Activated CD4-positive, alpha-beta T cell treated with anti-CD3 and anti-CD28 coated beads for 1 hour (primary cell): ENCODE measurements at places on chromosomes 2 and 18.

- DNase-seq, result no peak
These were observed 5.5 kb upstream of the RMDN2 start for GRCh38 chr2:37919631-37920032.

DNA sequence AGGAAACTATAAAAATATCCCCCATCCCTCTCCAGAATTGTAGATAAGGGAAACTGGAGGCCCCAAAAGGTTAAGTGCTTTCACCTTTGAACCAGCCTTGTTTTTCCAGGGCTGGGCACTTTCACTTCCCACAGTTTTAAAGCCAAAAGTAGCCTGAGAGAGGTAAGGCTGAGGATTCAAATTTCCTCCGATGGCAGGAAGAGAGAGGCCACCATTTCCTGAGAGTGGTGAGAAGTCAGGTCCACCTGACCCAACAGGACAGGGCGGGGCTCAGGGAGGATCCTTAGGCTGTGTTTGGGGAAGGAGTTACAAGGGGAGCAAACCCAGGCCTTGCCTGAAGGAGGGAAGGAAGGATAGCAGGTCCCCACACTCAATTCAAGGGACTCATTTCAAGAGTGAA, 4.7 kb upstream of the TEX261 start:
- DNase-seq, result no peak

DNA sequence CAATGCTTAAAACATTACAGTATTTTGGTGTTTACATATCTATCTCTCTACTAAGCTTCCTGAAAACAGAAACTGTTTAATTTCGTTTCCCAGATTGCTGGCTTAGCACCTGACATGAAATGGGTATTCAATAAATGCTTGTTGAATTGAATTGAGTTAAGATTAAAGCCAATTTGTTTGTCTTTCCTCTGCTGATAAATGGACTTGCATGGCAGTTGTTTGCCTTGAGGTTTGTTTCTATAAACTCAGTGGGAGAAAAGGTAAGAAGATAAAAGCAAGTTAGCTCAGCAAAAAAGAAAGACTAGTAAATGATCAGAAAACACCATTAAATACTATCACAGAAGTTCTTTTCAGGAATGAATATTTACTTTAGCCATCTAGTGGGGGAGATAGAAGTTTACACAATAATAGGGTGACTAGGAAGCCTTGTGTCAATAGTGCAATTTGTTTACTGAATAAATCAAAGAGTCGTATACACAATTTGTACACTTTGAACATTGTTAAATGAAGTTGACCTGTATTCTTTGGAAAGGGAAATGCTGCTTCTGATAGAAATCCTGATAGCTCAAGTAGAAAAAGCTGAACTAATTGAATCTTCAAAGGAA, 754.5 kb upstream of the FAM98A start:
- DNase-seq, result no peak

GRCh38 chr2:13504808-13505207, 788.1 kb downstream of the TRIB2 start:
- no peak for DNase-seq

DNA sequence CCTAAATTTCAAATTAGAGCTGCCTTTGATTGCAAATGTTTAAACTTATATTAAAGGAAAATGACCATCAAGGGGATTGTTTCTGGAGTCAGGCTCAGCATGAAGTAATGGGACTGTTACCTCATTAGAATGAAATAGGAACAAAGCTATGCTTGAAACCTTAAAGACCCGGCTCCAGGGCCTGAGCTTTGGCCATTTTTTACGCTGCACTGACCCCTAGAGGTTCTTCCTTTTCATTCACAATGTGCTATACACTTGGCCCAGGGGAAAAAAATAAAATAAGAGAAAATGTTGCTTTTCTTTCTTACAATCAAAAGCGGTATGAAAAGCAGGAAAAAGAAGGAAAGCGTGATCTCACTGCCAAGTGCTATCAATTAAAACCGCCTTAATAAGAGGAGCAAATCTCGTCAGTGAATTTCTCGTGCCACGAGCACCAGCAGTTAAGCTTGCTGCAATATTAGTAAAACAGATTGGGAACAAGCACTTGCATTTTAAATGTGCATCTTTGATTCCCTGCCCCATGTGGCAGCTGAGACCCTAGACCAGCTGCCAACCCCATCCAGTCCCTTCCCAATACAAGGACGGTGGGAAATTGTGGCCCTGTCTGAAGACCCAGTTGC, 96.6 kb downstream of the MBD2 start:
- DNase-seq, result no peak

DNA sequence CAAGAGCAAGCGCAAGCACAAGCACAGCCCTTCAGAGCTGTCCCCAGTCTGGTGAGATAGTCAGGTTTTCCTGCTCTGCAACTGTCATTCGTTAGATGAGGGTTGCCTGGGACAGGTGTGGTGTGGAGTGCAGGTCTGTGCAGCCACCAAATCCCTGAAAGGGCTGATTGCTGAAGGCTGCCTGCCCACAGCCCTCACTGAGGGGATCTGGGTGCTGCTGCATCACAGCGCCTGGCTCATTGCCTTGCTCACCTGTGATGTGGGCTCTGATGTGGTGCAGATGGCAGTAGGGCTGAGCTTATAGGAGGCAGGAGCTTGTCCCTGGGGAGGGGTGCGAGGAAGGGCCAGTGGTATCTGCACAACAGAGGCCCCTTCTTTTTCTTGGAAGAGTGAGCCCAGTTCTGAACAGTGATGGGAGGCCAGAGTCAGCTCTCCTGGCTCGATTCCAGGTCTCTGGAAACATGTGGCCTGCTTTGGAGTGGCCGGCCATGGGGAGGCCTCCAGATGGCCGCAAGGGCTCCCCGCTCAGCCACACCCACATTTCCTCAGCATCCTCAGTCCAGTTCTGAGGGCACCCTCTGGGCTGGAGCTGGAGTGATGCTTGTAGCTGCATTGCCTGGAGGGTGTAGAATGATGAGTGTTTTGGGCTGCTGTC, 11.4 kb downstream of the UBE2F start:
- no peak for DNase-seq

GRCh38 chr2:32231959-32232358, 32.7 kb downstream of the NLRC4 start:
- no peak for DNase-seq

- no peak for DNase-seq
These were observed 5.2 kb downstream of the PFN4 start for GRCh38 chr2:24117902-24118301.

DNA sequence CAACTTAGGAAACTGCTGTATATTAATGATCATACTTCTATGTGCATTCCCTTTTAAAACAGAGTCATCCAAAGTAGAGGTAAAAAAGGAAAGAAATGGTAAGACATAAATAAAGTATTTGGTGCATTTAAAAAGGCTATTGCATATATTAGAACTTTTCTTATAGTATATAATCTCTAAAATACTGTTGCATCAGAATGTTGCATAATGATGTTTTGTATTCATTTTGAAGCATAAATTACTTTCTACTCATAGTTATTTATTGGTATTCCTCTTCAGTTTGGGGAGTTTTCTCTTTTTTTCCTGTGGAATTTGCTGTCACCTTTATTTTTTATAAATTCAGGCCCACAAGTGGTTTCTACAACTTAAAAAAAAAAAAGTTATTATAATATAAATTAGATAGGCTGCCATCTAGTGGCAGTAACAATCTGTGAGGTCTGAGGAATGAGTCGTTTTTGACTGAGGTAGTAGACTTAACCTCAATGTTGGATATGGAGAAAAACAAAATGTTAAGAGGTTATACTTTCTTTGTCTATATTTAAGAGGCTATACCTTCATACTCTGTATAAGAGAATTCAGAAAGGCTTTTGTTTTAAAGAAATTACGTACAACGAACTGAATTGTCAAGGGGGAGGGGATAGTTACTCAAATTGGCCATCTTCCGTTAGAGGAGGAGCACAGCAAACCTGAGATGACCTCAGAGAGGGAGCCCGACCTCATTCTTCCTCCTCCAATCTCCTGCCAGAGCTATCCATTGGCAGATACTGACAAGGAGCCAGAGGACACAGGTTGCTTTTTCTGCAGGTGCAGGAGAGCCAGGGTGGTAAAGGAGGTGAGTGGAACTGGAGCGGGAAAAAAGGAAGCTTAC, 23.8 kb downstream of the ANKAR start:
- no peak for DNase-seq

DNA sequence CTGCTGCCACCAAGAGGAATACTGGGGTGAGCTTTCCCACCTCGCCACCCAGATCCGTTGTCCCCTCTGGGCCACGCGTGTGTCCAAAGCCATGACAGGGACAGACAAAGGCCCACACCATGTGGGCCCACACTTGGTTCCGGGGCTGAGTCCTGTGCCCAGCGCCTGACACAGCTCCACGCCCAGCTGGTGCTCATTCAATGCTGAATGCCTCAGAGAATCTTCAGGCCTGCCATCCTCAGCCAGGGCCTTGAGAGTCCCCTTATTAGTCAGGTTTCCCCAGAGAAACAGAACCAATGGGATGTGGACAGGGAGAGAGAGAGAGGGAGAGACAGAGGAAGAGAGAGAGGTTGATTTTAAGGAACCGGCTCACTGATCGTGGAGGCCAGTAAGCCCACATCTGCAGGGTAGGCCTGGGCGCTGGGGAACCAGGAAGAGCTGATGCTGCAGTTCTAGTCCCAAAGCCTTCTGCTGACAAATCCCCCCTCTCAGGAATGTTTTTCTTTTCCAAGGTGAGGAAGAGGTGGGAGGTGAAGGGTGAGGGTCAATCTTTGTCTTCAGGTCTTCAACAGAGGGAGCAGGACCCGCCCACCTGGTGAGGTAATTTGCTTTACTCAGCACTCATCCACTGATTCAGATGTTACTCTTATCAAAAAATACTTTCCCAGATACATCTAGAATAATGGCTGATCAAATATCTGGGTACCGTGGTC, 10.2 kb upstream of the SPATA3 start:
- no peak for DNase-seq

GRCh38 chr18:64202210-64202836, 53.4 kb upstream of the LINC00305 start:
- no peak for DNase-seq

GRCh38 chr18:31920277-31920676, 22.7 kb downstream of the TRAPPC8 start:
- DNase-seq, result no peak

- DNase-seq, result no peak
These were observed 99.3 kb upstream of the TMEM18 start for GRCh38 chr2:776487-776886.

- no peak for DNase-seq
These were observed 286.8 kb downstream of the ARL6IP6 start for GRCh38 chr2:153005071-153005730.

GRCh38 chr2:153028626-153029025, 310.2 kb downstream of the ARL6IP6 start:
- DNase-seq, result no peak

DNA sequence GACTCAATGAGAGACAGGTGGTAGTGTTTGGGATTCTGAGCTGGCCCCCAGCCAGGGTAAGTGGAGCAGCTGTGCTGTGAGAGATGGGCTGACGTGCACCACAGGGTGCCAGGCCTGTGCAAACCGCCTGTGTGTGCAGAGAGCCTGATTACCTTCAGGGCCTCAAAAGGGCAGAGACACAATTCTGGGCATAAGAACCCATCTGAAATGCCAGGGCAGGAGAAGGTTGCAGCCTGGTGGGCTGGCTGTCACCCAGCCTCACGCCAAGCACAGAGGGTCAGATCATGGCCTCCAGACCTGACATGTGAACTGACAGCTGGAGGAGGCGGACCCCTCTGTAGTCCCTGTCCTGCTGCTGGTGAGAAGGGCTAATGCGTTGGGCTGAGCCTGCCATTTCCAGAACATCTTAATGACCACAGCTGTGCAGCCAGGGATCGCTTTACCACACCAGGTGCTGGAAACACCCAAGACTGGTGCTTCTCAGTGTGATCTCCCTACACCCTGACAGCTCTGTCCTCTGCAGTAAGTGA, 100.9 kb downstream of the ARL4C start:
- DNase-seq, result no peak

GRCh38 chr18:39591649-39592048, 2026.1 kb upstream of the CELF4 start:
- no peak for DNase-seq

- DNase-seq, result no peak
These were observed 117.1 kb upstream of the SP5 start for GRCh38 chr2:170598067-170598395.

GRCh38 chr2:241317391-241317790, 1.7 kb downstream of the SEPTIN2 start:
- no peak for DNase-seq

DNA sequence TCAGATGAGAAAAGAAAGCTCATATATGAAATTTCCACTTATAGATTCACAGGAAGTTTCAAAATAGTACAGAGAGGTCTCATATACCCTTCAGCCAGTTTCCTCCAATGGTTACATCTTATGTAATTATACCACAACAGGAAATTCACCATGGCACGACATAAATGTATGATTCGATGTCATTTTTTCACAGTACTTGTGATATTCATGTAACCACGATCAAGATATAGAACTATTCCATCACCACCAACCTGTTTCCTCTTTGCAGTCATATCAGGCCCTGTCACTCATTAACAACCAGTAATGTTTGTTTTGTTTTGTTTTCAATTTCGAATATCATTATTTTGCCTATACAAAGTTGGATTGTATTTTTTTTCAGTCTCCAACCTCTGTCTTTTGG, 314.3 kb upstream of the POU3F3 start:
- DNase-seq, result no peak

GRCh38 chr2:200741468-200742202, 70.1 kb upstream of the BZW1 start:
- DNase-seq, result no peak

GRCh38 chr2:222563106-222563718, 92.7 kb downstream of the FARSB start:
- DNase-seq, result no peak

DNA sequence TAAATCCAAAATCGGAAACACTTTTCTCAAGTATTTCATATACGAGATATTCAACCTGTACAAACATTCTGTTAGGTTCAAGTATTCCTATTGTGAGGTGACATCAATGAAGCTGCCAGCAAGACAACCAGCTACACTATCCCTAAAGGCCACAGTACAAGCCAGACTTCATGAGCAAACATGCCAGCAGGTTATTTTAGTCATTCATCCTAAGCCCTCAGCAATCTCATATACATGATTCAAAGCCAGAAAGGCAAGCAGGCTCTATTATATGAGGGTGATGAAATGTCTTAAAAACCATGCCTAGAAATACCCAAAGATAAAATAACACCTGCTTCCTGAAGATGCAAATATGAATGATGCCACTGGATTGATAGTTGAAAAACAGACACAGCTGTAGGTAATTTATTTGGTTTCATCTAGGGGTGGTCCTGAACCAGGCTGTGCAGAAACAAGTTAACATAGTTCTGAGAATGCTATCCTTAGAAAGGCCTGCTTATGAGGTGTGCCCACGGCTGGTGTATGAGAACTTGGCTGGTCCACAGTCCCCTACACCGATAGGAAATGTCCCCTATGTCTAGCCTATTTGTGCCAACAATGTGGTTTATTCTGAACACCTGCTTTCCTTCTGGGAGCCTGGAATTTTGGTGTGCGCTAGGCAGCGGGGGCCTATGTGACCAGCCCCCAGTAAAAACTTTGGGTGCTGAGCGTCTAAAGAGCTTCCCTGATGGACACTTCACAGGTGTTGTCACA, 48.2 kb upstream of the KIDINS220 start:
- no peak for DNase-seq

GRCh38 chr2:200618590-200619021, 32.8 kb downstream of the AOX1 start:
- DNase-seq, result no peak

GRCh38 chr2:205692104-205692503, 9.8 kb downstream of the NRP2 start:
- no peak for DNase-seq
